ENCODE measurements at places on chromosomes 5 and 9. TPM values are rescaled to one million over a fixed set of nuclear protein-coding genes. Genes with fewer than 3 reads are reported as not detected.

DNA sequence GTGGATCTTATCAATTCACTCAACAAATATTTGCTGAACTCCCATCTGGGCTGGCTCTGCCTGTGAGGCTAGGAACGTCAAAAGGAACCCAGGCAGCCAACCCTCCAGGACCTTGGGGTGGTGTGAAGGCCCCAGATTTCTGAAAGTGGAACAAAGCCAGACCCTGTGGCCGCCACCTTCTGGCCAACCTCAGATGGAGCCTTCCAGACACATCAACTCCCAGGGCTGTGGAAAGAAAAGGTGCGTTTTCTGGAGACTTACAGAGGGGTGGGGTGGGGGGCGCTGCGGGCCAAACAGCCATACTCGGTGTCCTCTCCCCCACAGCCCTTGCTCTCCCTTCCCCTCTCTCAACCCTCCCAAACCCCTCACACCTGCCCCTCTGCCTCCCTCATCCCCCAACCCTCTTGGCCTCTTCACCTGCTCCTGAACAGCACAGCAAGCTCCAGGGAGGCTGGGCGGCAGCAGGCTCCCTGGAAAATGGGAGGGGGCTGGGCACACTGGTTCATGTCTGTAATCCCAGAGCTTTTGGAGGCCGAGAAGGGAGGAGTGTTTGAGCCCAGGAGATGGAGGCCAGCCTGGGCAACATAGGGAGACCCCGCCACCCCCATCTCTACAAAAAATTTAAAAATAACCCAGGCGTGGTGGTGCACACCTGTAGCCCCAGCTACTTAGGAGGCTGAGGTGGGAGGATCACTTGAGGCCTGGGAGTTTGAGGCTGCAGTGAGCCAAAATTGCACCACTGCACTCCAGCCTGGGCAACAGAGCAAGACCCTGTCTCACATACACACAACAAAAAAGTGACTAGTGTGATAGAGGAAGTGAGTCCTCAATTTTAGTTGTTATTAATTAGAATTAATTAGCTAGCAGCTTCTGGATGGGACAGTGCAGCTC lies 45.0 kb upstream of the PRRC2B start:
- DNase-seq, result no peak

DNA sequence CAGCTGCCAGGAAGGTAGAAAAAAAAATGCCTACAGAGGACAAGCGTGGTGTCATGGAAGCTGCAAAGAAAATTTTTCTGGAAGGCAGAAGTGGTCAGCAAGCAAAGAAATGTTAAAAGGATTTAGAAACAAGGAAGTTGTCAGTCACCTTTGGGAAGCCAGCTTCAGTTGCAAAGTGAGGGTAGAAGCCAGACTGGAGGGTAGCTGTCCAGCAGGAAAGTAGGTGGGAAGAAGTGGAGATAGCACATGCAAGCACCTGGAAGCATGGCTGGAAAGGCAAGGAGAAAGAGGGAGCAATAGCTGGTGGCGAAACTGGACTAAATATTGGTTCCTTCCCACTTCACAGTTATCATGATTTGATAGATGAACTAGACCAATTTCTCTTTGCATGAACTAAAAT lies 54.3 kb downstream of the ADRB2 start:
- no peak for DNase-seq

DNA sequence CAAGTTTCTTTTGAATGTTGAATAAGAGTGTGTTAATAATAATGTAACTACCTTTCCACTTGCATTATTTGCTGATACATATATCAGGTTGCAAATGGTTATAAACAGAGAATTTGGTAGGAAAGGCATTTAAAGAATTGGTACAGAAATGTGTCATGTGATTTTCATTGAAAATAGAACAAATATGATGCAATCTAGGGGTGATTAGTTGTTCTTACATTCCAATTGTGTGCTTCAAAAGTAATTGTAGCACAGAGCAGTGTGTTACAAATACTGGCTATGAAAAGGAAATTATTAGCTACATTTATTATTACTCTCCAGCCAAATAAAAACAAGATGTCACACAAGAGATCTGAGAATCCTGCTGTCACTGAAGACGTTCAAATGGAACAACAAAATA lies 61.8 kb upstream of the PRDM9 start:
- DNase-seq, result no peak

GRCh38 chr5:103561685-103562452 lies 720 bp downstream of the NUDT12 start:
- DNase-seq, result peak; percentile 31

GRCh38 chr9:131037335-131038255 lies 28.6 kb downstream of the LAMC3 start:
- peak; percentile 31 for DNase-seq

- DNase-seq, result no peak
Measured at GRCh38 chr9:128565578-128565977, 13.2 kb downstream of the SPTAN1 start.

- peak; percentile 91 for DNase-seq
Measured at GRCh38 chr9:87494970-87495471, 2.6 kb upstream of the DAPK1 start.

GRCh38 chr5:107516452-107517184 lies 154.1 kb downstream of the EFNA5 start:
- DNase-seq, result no peak

GRCh38 chr5:80034559-80034958 lies 589 bp upstream of the THBS4 start:
- no peak for DNase-seq

DNA sequence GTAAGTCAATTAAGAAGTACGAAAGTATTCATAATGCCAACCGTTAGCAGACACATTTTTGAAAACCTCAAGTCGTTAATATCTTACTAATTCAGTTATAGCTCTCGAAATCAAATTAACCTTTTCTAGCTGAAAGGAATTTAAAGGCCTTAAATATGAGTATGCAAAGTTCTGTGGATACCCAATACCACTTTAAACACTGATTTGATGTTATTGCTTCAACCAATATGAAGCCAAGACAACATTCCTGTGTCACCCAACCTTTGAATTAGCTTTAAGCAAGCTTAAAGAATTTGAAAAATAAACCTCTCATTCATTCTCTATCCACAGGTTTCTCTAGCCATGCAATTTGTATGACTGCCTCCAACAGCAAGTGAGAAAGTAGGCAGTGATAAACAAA lies 204.5 kb downstream of the MCTP1 start:
- no peak for DNase-seq

- DNase-seq, result no peak
Measured at GRCh38 chr5:174309131-174309795, 263.8 kb downstream of the NSG2 start.

The BRINP1 gene
- total RNA-seq, result 0.18 TPM

DNA sequence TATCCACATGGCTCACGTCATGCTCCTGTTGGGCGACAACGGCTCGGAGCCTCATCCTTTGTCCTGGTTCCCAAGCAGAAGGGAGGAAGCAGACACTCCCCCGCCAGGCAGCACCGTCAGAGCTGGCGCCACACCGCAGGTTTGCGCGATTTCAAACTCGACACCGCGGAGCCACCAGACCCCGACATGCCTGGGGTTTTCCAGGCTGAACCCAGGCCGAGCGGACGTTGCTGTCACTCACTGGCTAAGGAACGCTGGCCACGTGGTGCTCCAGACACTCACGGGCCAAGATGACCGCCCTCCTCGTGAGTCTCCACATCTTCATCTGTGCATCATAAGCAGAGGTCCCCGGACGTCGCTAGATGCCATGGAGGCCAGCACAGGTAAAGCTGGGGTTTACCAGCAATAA lies 9.0 kb downstream of the TERT start:
- DNase-seq, result no peak

GRCh38 chr9:2859776-2860379 lies 16.0 kb upstream of the PUM3 start:
- peak; percentile 62 for DNase-seq

The SV2C gene
- under 0.01 TPM for total RNA-seq

DNA sequence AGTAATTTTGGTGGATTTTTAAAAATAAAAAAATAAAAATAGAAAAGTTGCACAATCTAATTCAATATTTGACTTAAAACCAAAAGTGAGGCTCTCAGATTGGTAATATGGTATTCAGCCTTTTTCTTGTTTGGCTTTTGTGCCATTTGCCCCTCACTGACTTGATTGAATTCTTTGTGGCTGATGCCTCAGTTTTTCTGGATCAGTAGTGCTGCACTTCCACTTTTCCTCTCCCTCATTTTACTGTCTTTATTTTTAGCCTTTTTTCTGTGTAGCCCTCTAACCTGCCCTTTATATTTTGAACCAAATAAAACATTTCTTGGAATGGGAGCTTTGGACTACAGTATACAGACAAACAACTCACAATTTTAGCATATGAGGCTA lies 3.8 kb upstream of the MSMP start:
- no peak for DNase-seq

The AMBP gene
- 0.58 TPM for total RNA-seq

DNA sequence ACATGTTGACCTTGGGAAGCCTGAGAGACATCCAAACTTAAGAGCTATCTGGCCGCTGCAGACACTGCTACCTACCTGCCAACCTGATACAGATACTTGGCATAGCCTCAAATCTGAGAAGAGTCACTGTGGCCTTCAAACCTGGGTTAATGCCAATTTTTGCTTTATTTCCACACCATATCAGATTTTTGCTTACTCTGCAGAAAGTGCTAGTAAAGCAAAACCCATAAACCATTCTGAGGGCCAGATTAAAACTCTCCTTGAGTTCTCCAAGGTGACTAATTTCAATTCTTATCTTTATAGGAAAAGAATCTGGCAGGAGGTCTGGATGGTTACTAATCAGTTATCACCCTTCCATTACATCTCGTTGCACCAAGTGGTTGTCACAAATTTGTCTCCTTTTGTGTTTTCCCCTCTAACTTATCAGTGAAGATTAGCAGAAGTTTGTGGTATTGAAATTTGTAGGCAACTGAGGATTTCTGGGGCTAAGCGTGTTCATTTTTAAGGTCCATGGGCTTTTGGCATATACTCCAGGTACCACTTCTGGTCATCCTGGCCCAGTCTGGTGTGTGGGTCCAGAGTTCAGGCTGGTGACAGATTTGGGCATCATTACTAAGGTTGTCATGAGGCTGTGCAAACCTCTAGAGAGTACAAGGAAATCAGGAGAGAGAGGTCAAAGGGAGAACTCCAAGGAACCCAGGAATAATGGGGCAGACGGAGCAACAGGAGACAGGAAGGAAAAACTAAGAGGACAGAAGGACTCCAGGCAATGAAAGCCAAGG lies 177.9 kb downstream of the TSSK1B start:
- no peak for DNase-seq

Data from muscle of leg (tissue), 16 donors.